HCT116 (cell line): ENCODE measurements at places on chromosomes 1 and 21.

- no peak for DNase-seq
Observed at GRCh38 chr1:222127526-222128152, 385.8 kb upstream of the DUSP10 start.

DNA sequence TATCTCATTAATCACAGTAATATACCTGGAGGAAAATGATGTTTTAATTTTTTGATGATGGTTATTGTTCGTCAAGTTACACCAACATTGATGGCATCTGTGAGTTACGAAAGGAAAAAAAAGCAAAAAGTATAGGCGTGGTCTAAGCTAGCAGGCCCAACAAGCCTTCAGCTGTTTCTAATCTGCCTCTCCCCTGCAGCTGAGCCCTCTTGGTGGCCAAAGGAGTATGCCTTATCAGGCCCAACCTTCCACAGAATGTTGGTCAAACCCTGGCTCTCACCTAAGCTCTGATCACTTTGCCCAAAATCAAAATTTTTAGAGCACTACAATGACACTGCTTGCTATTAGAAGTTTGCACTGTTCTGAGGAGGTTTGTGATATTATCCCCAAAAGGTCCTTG, 4.9 kb downstream of the C1orf105 start:
- no peak for DNase-seq

DNA sequence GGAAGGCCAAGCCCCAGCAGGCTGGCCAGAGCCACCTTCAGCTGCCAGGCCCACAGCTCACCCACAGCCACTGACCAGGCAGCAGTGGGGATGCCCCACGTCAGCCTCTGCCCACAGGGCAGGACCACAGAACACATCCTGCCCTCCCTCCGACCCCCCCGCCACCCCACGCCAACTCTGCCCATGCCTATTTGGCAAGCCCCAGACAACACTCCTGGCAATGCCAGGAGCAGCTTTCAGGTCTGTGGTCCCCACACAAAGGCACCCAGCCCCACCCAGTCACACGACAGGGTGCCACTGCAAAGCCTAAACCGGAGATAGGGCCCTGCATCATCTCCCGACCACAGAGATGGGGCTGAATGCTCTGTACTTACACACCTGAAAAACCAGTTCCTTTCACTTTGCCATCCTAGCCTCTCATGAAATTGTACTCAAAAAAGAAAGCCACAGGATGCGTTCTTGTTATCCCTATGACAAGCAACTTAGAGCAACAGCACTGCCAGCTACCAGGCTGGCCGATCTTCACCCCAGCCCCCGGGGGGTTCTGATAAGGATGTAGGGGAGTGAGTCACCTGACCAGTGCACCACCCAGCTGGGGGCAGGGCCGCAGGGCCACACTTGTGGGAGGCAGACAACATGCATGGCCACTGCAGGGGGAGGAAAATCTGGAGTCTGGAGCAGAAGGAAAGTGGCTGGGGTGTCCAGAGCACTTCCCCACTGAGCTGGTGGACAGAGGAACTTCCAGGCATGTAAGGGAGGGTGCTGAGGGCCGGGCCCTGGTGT, 36.2 kb downstream of the UBE2G2 start:
- no peak for DNase-seq

GRCh38 chr1:237324226-237324625, 282.2 kb downstream of the RYR2 start:
- DNase-seq: no peak

DNA sequence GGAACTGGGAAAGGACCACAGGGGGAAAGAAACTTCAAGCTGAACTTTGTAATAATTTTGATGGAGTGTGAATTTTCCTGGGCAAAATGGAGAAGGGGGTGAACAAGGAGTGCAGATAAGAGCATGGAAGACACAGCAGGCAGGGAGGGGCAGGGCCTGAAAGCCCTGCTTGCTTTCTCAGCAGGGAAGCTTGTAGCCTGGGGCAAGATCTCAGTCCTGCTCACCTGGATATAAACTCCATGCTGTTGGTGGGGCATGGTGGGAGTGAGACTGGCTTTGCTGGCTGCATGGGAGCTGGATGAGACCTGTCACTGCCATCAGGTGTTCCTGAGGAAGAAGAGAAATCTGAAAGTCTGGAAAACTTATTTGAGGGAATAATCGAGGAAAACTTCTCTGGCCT, 58.7 kb upstream of the RC3H1 start:
- no peak for DNase-seq

DNA sequence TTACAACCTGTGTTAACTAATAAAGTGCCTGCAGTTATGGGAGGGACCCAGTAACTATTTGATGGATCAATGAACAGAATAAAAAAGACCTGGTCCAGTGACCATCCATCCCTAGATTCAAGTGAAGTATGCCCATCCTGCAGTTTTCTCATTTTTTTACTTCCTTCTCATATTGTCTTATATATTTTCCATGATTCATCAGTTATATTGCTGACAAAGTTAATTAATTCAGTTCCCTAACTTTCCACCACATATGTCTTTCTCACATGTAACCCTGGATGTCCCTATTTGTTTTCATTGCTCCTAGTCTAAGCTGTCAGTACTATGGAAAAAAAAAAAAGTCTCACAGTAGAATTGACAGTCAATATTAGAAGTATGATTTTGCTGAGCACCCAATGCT, 64.3 kb downstream of the ITGB3BP start:
- DNase-seq: no peak

GRCh38 chr1:153790966-153791647, 15.9 kb downstream of the SLC27A3 start:
- DNase-seq: no peak

- no peak for DNase-seq
Observed at GRCh38 chr1:7811476-7811875, 27.4 kb downstream of the PER3 start.
